Activated CD8-positive, alpha-beta T cell treated with anti-CD3 and anti-CD28 coated beads for 36 hours (primary cell): ENCODE measurements at places on chromosomes 4 and X.
A peak's percentile ranks its signal among the peaks of the same experiment; 100 is the strongest.

- DNase-seq: no peak
- H3K4me1 ChIP-seq: peaks cover 35% of the 10 kb centered on the region
- peaks cover 27% of the 10 kb centered on the region for H3K27me3 ChIP-seq
- H3K4me3 ChIP-seq: peak overlapping the region; percentile 55
- no peaks in the 10 kb centered on the region for H3K36me3 ChIP-seq
- no peak overlapping the region for H3K27ac ChIP-seq
Observed at GRCh38 chrX:40009462-40009851, 88.3 kb downstream of the BCOR start.

DNA sequence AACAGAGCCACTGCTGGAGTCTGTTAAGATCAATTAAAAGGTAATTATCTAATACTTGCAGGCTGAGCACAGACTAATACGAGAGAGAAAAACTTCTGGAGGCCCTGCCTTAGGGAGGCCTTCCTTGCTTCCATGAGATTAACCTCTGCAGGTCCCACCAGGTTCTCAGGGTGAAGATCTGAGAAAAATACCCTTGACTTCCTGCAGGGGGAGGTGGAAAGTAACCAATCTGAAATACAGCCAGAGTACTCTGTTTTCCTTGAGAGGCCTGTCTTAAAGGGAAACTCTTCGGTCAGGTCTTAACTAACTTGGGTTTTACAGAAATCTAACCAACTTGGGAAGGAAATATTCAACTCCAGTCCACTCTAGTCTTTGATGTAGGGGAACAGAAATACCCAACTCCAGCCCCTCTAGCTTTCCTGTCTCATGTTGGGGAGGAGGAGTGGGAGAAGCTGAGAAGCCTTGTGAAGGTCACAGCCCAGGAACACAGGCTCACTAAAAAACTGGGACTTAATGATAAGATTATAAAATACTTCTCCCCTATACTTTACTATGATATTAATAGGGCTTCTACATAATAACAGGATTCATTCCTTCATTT, 77.1 kb downstream of the TBCK start:
- H3K27ac ChIP-seq: no peak overlapping the region
- no peaks in the 10 kb centered on the region for H3K4me1 ChIP-seq
- H3K36me3 ChIP-seq: peaks cover 16% of the 10 kb centered on the region
- H3K27me3 ChIP-seq: no peaks in the 10 kb centered on the region
- DNase-seq: peak; percentile 7

DNA sequence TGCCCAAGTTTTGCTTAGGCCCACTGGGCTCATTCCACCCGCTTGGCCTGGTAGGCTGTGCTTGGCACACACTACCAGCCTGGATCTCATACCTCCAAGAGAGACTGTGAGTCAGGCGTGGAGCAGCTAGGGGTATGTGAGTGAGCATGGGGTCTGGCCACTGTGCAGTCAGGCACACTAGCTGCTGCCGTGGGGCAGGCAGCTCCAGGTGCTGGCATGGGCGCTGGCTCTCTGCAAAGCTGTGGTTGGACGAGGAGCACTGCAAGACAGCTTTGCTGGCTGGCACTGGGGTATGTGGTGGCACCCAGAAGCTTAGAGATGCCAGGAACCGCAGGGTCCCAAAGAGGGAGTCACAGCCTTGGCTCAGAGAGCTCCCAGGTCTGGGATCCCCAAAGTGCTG, 377.8 kb downstream of the KCTD8 start:
- no peaks in the 10 kb centered on the region for H3K27me3 ChIP-seq
- no peaks in the 10 kb centered on the region for H3K36me3 ChIP-seq
- no peaks in the 10 kb centered on the region for H3K4me1 ChIP-seq
- H3K27ac ChIP-seq: no peak overlapping the region
- DNase-seq: no peak

- no peaks in the 10 kb centered on the region for H3K27me3 ChIP-seq
- DNase-seq: peak; percentile 69
- H3K36me3 ChIP-seq: peaks cover 45% of the 10 kb centered on the region
- H3K27ac ChIP-seq: peak overlapping the region; percentile 89
- peak overlapping the region; percentile 4 for H3K4me3 ChIP-seq
- H3K4me1 ChIP-seq: peaks cover 45% of the 10 kb centered on the region
Observed at GRCh38 chrX:45824471-45824870, 623.8 kb upstream of the DIPK2B start.

- no peaks in the 10 kb centered on the region for H3K36me3 ChIP-seq
- no peak for DNase-seq
- peaks cover 12% of the 10 kb centered on the region for H3K4me1 ChIP-seq
- no peak overlapping the region for H3K27ac ChIP-seq
- no peak overlapping the region for H3K4me3 ChIP-seq
Observed at GRCh38 chr4:183344523-183345255, 22.5 kb upstream of the CLDN24 start.

DNA sequence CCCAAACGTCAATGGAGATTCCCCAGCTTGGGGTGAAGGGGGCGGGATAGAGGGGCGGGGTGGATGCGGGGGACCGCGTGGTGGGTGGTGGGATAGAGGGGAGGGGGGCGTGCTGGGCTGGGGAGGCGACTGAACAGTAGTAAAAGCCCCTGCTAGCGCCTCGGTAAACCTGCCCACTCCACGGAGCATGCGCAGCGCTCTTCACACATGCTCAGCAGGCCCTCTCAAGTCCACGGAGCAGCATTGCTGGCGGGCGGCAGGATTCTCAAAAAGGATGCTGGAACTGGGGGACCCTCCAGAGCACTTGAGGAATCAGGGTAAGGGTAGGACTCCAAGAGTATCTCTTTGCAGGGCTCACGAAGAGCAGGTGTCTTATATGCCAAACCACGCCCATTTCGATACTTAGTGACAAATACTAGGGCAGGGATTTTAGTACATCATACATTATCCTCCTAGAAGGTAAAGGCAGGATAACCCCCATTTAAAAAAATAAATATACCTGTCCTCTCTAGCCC, 378 bp upstream of the RPS6KA6 start:
- H3K27ac ChIP-seq: no peak overlapping the region
- H3K36me3 ChIP-seq: no peaks in the 10 kb centered on the region
- H3K4me1 ChIP-seq: no peaks in the 10 kb centered on the region
- DNase-seq: peak; percentile 6
- peak overlapping the region; percentile 24 for H3K4me3 ChIP-seq

DNA sequence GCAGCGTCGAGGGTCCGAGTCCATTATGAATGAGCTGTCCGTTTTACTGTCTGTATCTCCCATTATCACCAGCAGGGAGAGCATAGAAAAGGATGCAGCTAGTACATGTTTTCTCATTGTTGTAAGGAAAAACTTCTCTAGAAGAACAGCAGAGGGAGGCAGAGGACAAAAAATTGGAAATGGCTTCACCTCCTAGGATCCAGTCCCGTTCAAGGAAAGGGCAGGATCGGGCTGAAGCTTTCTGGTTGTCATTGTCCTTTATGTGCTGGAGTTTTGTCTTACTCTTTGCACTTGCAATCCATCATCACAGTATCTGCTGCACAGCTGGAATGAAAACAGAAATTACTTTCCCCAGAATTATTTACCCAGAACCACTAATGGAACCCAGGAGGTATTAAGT, 14.7 kb downstream of the NDP start:
- DNase-seq: peak; percentile 5
- no peaks in the 10 kb centered on the region for H3K36me3 ChIP-seq
- H3K4me3 ChIP-seq: no peak overlapping the region
- no peak overlapping the region for H3K27ac ChIP-seq
- peaks cover 1% of the 10 kb centered on the region for H3K27me3 ChIP-seq

DNA sequence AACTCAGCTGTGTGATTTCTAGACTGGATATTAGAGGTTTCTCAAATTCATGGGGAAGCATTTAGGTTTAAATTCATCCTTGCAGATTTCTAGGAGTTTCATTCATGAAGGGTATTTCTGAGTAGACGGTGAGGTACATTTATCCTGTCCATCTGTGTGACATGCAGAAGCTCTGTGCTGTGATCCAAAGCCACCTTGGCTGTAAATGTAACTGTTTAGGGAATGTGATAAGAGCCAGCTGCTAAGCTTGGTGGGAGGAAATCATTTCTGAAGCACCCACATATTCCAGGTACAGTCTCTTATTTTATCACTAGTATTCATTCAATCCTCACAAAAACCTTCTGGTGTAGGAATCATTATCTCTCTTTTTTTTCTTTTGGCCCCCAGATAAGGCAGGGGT, 8.7 kb upstream of the DCTD start:
- H3K27me3 ChIP-seq: peaks cover 2% of the 10 kb centered on the region
- H3K4me3 ChIP-seq: no peak overlapping the region
- no peak for DNase-seq

GRCh38 chr4:15659768-15660570, 4.8 kb upstream of the FBXL5 start:
- H3K27me3 ChIP-seq: no peaks in the 10 kb centered on the region
- H3K27ac ChIP-seq: peak overlapping the region; percentile 62
- H3K36me3 ChIP-seq: peaks cover 3% of the 10 kb centered on the region
- peaks cover 35% of the 10 kb centered on the region for H3K4me1 ChIP-seq
- peak; percentile 22 for DNase-seq

DNA sequence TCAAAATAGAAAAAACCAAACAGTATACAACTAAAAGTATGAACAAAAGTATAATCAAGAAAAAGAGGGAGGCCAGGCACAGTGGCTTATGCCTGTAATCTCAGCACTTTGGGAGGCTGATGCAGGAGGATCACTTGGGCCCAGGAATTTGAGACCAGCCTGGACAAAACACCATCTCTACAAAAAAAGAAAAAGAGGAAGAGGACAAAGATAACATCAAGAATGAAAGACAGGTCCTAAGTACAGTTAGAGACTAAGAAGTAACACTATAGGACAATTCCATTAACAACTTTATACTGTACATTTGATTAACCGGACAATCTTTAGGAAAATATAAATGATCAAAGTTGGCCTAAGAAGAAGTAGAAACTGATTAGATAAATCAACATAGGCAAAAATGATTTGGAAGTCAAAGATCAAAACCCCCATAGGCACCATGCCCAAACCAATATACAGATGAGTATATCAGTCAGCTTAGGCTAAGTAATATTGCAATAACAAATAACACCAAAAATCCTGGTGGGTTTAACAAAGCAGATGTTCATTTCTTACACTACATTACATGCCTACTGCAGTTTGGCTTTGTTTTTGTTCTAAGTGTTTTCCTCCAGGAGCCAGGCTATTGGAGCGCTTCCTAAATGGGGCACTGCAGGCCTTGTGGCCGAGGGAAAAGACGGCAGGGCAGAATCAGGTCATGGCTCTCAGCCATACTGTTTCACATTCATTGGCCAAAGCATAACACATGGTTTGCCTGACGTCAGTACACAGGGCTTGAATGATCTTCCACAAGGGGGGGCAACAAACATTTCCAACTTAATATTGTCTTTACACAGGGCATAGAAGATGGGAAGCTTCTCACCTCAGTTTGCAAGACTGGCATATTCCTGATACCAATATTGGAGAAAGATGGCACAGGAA, 42.2 kb upstream of the HGFAC start:
- no peak overlapping the region for H3K27ac ChIP-seq
- H3K36me3 ChIP-seq: no peaks in the 10 kb centered on the region
- DNase-seq: peak; percentile 16
- no peaks in the 10 kb centered on the region for H3K4me1 ChIP-seq
- H3K27me3 ChIP-seq: no peaks in the 10 kb centered on the region
- H3K4me3 ChIP-seq: no peak overlapping the region

GRCh38 chr4:57162499-57163019, 52.4 kb upstream of the IGFBP7 start:
- H3K4me3 ChIP-seq: no peak overlapping the region
- H3K36me3 ChIP-seq: no peaks in the 10 kb centered on the region
- H3K4me1 ChIP-seq: peaks cover 8% of the 10 kb centered on the region
- DNase-seq: no peak
- peaks cover 27% of the 10 kb centered on the region for H3K27me3 ChIP-seq

- no peaks in the 10 kb centered on the region for H3K4me1 ChIP-seq
- H3K4me3 ChIP-seq: no peak overlapping the region
- DNase-seq: no peak
Observed at GRCh38 chr4:117898496-117898895, 135.8 kb upstream of the NDST3 start.

DNA sequence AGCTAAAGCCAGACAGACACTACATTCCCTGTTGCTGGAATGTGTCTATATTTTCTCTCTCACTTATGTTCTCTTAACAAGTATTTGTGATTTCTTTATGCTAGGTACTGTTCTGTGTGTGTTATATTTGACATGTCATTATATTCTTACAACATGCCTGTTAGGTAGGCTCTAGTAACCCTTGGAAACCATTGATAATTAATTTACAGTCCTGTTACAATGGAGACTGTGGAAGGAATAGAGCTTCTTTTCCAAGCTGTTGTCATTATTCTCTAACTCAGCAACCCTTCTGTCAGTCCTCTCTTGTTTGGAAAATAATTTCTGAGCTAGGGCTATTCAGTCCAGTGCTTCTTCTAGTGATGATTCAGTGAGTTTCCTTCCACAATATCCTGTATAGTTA, 419.1 kb upstream of the BOD1L1 start:
- no peaks in the 10 kb centered on the region for H3K36me3 ChIP-seq
- no peaks in the 10 kb centered on the region for H3K27me3 ChIP-seq
- no peak overlapping the region for H3K27ac ChIP-seq
- no peak for DNase-seq
- no peak overlapping the region for H3K4me3 ChIP-seq

DNA sequence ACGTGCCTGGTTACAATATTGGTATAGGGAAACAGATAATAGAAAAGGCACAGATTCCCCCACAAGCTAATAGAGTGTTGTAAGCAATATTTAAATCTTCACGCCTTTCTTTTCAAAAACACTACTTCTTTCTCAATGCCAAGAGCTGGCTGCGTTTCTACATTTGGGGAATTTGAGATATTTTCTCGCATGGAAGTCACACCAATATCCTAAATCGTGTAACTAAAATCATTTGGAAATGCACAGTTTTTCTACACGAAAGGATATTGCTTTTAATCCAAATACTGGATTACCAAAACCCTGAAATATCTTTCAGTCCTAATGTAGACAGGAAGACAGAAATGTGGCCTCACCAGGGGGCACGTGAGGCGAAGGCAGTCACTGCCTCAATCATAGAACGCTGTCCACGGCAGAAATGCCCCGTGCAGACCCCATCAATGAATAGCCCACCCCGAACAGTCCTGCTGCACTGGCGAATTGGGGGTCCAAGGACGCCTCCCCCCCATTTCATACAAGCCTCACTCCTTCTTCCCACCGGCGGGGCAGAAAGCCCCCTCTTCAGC, 106.6 kb downstream of the NSUN7 start:
- H3K4me3 ChIP-seq: peak overlapping the region; percentile 61
- H3K27ac ChIP-seq: no peak overlapping the region
- H3K27me3 ChIP-seq: peaks cover 53% of the 10 kb centered on the region
- H3K36me3 ChIP-seq: no peaks in the 10 kb centered on the region

DNA sequence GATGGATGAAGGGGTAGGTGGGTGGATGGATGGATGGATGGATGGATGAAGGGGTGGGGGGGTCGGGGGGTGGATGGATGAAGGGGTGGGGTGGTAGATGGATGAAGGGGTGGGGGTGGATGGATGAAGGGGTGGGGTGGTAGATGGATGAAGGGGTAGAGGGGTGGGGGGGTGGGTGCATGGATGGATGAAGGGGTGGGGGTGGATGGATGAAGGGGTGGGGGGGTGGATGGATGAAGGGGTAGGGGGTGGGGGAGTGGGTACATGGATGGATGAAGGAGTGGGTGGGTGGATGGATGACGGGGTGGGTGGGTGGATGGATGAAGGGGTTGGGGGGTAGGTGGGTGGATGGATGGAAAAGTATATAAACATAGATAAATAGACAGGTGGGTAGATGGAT, 74.2 kb downstream of the PRKX start:
- H3K4me1 ChIP-seq: no peaks in the 10 kb centered on the region
- no peaks in the 10 kb centered on the region for H3K27me3 ChIP-seq
- H3K36me3 ChIP-seq: peaks cover 27% of the 10 kb centered on the region
- H3K27ac ChIP-seq: no peak overlapping the region
- no peak overlapping the region for H3K4me3 ChIP-seq
